Spinal cord (tissue), 10 donors: ENCODE measurements at places on chromosomes 12 and 14. TPM values are rescaled to one million over a fixed set of nuclear protein-coding genes. Genes with fewer than 3 reads are reported as not detected.

The PFDN5 gene
- 945 TPM for total RNA-seq

The COX6A1 gene
- total RNA-seq: 395 TPM

DNA sequence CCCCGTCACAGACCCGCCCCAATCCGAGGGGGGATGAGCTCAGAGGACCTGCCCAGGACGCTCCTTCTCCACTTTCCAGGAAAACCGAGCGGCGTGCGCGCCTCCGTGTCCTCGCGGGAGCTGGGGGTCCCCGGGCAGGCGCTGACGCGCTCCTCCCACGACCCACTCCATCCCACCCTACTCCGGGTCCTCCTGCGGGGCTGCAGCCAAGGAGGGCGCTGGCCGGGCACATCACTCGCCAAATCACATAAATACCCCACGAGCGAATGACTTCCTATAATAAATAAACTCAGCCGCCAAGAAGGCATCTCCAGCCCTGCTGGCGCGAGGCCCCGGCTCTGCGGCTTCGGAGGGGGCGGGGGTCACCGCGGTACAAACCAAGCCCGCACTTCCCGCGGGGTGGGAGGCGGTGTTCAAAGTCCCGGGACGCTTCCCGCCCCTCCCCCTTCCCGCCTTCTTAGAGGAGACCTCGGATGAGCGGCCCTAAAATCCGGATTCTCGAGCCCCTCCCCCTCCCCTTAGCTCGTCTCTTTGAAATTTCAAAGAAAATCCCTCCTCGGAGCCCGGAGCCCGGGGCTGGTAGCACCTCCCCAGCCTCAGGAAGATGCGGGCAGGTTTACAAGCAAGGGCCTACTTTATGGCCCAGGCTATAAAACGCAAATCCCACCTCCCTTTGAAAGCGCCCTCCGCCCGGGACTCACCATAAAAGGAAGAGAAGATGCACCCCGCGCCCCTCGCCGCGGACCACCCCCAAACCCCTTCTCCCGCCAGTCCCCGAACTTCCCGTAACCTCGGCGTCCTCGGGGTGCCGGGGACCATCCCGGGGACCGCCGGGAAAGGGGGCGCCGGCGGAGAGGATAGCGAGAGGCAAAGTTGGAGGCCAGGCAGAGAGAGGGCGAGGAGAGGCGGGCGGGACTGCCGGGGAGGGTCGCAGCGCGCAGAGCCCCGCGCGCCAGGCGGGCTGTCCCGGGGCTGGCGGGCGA, 712 bp upstream of the FZD10 start:
- peak; percentile 75 for DNase-seq
- peak overlapping the region; percentile 55 for H3K4me3 ChIP-seq
- H3K27ac ChIP-seq: peak overlapping the region; percentile 75
- H3K36me3 ChIP-seq: no peaks in the 10 kb centered on the region
- H3K27me3 ChIP-seq: peaks cover 62% of the 10 kb centered on the region

GRCh38 chr14:72617391-72618031, 276.4 kb downstream of the DPF3 start:
- H3K4me3 ChIP-seq: no peak overlapping the region
- no peak for DNase-seq
- H3K4me1 ChIP-seq: peaks cover 29% of the 10 kb centered on the region

GRCh38 chr12:33044447-33044846, 147.9 kb upstream of the PKP2 start:
- no peak overlapping the region for H3K27ac ChIP-seq
- H3K4me3 ChIP-seq: no peak overlapping the region
- H3K27me3 ChIP-seq: no peaks in the 10 kb centered on the region
- H3K36me3 ChIP-seq: no peaks in the 10 kb centered on the region
- no peak for DNase-seq
